ENCODE measurements at places on chromosomes 7 and 10.

GRCh38 chr10:48414778-48415177 is 108.3 kb downstream of the MAPK8 start:
- DNase-seq: no peak

GRCh38 chr10:28072573-28072972 is 73.7 kb upstream of the ODAD2 start:
- peak; percentile 33 for DNase-seq

GRCh38 chr7:84565345-84566074 is 370.9 kb upstream of the SEMA3A start:
- no peak for DNase-seq

- no peak for DNase-seq
These were observed 2.0 kb downstream of the COPS6 start for GRCh38 chr7:100090527-100091410.

GRCh38 chr7:66377045-66377444 is 171.9 kb downstream of the TPST1 start:
- DNase-seq: no peak

DNA sequence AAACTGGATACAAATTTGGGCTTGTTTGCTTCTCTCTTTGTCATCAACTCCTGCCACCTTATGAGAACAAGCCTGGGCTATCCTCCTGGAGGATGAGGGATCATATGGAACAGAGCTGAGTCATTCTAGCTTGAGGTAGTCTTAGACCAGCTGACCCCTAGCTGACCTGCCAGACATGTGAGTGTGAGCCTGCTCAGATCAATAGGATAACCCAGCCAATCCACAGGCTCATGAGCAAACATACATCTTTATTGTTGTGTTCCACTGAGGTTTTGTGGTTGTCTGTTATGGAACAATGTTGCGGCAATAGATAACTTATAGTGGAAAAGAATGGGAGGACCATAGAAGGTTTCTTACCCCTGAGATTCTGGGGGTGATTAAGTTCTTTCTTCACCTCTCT is 54.5 kb upstream of the FAM180A start:
- no peak for DNase-seq

DNA sequence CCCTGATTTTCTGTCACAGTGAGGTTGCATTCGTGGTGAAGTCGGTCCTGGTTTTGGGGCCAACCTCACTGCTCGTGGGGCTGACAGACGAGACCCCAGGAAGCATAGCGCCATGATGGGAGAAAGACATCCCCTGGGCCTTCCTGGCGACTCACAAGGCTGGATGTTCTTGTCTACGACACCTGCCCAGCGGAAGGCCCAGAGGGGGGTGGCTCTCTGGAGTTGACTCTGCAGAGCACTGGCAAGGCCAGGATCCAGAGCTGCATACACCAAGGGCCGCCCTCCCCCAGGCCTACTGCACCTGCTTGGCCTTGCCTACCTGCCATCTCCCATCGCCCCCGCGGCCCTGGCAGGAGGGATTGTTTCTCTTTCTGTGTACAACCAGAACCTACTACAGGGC is 608.9 kb downstream of the PTPRN2 start:
- DNase-seq: no peak

- DNase-seq: no peak
These were observed 5.9 kb downstream of the ADK start for GRCh38 chr10:74156919-74157289.

DNA sequence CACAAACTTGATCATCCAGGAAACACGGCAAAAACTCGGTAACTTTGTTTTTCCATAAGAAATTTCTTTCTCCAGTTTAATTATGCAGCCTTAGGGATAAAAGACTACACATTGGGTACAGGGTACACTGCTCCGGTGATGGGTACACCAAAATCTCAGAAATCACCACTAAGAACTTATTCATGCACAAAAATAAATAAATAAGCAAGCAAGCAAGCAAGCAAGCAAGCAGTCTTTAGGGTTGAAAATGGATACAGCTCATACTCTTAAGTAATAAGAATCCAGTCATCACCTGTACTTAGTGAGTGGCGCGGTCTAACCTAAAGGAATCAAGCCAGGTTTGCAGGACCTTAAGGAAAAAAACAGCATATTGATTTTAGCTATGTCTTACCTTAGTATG is 30.0 kb downstream of the MCM10 start:
- DNase-seq: no peak

DNA sequence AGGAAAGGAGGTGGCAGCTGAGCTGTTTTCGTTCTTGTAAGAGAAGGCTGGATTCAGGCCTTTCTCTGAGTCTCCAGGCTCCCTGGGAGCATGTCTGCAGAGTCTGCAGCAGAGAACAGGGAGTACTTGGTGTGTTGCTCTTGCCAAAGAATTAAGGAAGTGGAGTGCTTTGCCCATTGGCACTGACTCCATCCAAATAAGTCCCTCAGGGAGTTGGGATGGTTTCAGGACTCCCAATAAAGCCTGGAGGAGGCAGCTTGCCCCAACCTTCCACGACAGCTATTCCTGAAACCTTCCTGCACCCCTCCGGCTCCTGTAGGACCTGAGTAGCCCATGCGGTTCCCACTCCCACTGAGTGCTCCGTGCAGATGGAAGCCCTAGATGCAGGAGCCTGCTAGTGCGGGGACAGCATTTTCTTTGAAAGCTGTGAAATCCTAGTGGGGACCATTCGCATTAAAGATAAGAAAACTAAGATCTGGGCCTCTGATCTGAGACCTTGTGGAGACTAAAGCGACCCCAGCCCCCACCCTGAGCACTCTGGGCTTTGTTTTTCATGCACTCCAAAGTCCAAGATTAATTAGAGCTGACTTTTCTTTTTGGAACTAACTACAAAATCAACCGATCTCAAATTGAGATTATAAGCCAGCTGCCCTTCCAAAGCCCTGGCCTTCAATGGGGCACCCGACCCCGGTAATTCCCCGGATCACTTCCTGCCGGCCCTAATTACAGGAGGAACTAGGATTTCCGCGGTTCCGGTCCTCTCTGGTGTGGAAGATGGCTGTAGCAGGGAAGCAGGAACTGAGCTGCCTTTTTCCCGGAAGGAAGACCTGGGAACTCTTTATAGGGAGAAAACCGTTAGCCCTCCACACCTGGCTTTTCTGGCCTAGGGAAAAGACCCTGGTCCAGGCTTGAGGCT is 110.2 kb downstream of the COL13A1 start:
- DNase-seq: peak; percentile 46

GRCh38 chr7:112156412-112156811 is 49.8 kb downstream of the DOCK4 start:
- DNase-seq: no peak

DNA sequence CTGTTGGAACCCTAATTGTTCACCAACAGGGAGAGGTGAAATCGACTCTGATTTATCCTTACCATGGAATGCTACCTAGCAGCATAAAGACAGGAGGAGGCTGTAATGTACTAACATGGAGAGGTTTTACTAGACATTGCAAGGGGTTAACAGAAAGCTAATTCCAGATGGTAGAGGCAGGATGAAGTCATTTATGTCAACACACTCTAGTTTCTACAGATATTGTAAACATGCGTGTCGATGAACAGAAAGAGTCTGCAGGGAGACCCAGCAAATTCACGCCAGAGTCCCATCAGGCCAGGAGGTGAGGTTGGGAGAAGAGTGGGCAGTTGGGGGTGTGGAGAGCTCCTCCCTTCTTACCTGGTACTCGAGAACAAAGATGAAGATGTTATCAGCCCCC is 7.0 kb downstream of the NPC1L1 start:
- DNase-seq: no peak

DNA sequence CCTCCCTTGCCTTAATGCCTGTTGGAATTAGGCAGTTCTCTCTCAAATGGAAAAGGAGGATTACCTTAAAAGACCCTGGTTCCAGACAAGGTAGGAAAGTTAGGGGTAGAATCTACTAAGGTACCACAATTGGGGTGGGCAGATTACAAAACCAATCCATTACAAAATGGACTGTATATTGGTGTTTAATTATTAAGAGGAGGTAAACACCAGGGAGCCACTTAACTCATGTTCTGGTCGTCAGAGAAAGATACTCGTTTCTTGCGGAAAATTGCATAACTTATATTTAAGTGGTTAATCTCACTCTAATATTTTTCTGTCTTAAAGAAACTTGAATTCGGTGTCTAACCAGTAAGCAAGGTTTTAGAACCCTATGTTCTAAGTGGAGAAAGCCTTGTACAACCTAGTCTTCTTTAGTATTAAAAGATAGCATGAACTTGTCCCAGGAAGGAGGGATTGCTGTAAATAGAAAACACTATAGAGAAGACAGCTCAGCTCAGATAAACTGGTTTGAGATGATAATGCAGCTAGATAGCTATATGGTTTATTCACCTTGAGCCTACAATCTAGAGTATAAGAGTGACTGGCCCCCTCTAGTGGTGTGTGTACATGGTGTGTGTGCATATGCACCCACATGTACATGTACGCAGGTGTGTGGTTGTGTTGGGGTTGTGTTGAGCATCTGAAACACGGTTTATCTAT is 58.0 kb upstream of the STRIP2 start:
- DNase-seq: peak; percentile 17

DNA sequence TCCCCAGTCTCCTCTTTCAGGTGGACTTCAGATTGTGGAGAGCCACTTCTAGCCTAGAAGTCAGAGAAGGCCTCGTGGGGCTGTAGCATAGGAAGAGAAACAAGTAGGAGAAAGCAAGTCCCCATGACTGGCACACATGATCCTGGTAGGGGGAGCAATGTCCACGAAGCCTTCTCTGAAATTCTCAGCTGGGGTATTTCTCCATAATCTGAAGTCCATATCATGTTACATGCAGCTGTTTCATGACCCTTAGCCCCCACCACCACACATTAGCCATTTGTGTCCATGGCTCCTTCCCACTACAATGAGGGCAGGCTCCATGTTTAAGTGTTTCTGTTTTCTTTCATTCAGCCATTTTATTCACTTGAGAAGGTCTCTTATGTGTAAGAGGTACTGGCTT is 43.2 kb downstream of the LAMB4 start:
- no peak for DNase-seq

DNA sequence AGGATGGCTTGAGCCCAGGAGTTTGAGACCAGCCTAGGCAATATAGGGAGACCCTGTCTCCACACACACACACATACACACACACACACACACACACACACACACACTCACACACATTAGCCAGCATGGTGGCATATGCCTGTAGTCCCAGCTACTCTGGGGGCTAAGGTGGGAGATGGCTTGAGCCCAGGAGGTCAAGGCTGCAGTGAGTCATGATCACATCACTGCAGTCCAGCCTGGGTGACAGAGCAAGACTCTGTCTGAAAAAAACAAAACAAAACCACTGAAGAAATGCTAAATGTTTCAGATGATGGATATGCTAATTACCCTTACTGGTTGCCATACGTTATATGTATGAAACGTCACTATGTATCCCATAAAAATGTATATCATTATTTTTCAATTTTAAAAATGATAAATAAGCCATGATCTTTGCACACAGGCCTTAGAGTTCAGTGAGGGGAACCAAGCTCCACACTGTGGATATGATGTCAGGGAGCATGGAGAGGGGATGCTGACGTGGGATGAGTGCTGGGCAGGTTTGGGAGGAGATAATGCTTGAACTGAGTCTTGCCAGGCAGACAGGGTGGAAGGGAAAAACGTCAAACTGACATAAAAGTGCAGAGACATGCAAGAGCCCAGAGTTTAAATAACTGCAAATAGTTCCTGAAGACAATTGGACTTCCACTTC is 45.9 kb upstream of the ARHGAP12 start:
- DNase-seq: no peak
